Stimulated activated effector memory CD8-positive, alpha-beta T cell treated with anti-CD3 and anti-CD28 coated beads, Interleukin-12 subunit alpha, Interleukin-12 subunit beta, amount 100 ng/mL, for 72 hours (primary cell): ENCODE measurements at places on chromosomes 6 and 20.

- no peak for DNase-seq
Measured at GRCh38 chr20:44166477-44166876, 20.5 kb downstream of the JPH2 start.

- DNase-seq: no peak
Measured at GRCh38 chr6:3696525-3697088, 54.9 kb downstream of the PXDC1 start.

DNA sequence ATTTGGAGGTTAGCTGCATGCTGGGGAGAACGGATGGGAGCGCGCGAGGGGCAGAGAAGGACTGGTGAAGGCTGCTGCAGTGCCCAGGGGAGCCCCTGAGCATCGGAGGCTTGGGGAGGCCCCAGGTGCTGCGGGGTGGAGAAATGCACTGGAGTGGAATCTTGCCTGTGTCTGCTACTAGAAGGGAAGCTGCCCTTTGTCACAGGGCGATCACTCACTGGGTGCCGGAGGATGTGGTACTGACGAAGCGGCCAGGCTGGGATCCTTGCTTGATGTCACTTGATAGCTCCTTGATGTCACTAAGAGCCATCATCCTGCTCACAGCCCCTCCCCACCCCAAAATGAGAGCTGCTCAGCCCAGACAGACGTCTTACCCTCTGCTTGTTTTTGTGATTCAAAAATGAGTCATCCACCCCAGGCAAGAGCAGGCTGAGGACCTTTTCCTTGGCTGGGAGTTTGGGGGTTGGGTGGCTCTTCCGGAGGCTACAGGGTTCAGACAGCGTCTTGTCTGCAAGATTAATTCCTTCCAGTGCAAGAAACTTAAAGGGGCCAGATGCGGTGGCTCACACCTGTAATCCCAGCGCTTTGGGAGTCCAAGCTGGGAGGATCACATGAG lies 62.6 kb upstream of the PMEPA1 start:
- no peak for DNase-seq

DNA sequence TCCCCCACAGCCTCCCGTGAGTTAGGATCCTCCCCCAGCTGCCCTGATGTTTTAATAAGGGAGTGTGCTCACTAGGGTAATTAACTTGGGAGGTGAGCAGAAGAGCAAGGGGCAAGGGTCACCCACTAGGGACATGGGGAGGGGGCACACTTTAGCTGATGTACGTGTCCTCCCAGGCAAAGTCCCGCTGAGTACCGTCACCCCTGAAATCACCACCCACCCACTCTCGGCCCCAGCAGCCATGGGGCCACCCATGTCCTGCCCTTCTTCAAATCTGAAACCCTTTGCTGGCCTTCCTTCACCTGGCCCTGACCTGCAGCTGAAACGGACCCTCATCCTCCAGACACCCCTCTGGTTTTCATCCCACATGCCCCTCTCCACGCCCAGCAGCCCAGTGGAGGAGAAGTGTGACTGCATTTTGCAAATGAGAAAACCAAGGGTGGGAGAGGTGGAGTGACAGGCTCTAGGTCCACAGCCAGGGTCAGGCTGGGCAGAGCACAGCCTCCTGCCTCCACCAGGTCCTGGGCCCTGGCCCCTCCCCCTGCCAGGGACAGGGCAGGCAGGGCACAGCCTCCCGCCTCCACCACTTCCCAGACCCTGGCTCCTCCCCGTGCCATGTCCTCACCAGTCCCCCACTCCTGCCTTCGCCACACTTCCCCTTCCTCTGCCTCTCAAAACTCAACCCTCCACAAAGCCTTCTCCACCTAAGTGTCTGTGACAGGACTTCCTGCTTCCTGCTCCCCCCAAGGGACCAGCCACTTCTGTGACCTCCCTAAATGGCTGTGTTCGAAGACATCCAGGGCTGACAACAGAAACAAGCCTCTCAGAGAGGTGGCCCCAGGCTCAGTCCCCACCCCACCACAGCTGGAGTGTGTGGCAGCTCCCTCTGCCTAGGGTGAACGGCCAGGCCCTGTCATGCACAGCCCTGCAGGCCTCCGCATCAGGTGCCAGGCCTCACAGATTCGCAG lies 15.1 kb downstream of the ACSS1 start:
- peak; percentile 16 for DNase-seq

DNA sequence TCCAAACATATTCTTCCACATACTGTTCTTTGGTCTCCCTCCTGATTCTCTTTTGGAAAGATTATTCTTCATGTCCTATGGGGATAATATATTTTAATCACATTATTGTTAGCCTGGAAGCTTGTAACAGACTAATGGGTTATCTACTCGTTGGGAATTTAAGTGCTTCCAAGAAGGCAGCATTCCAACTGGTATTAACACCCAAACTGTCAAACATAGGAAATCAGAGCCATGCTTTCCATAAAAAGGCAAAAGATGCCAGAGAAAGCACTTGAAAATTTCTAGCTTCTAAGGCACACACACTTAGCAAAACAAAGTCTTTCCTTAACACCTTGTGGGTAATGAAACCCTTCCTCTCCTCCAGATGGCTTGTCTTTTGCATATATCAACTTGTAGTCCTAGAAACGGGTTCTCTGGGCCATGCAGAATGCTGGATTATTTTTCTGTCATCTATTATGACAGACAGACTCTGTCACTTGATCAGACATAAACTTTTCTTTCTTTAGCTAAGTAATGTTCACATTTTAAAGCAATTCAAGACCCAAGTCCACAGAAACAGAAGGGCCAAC lies 41.5 kb downstream of the B4GALT5 start:
- DNase-seq: no peak

DNA sequence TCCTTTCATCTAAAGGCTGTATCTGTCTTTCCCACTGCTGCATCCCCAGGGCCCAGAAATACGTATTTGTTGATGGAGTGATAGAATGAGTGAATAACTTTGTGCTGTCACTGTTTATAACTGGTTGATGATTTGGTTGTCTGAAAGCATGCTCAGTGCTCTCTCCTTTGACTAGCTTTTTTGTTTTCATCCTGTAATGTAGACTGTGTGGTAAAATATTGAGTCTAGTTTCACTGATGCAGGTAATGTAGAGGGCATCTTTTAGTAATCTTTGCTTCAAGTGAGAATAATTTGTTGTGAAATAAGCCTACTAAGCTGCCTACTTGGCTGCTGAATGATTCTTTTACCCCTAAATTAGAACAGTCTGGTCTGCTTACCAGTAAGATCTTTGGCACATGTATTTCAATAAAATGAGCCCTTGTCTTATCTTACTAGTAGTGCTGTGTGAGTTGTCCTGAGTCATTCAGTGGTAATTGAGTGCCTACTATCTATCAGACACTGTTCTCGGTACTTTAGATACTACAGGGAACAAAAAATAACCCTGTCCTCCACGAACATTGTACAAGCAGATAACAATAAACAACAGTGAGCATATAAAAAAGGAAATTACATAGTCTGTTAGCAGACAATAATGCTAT lies 39.9 kb downstream of the MAPK14 start:
- no peak for DNase-seq

DNA sequence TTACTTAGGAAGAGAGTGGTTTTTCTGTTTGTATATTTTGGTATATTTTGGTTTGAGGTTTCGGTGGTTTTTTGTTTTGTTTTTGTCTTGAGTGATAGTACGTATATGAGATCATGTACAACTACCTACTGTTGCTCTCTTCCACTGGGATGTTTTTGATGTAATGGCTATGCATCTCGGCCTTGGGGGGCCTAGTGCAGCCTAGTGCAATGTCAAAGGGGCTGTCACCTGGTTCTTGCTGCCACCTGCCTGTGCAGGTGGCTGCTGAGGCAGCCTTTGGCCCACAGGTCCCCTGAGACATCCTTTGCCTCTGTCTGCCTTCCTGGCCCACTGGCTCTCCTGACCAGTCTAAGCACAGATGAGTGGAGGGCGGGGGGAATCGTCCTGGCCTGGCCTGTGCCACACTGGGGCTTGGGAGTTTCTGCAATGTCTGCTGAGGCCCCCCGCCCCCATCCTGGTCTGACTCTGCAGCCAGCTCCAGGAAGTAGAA lies 546.6 kb downstream of the CD83 start:
- DNase-seq: no peak

- DNase-seq: no peak
Measured at GRCh38 chr6:3284436-3284876, 25.7 kb downstream of the PSMG4 start.

DNA sequence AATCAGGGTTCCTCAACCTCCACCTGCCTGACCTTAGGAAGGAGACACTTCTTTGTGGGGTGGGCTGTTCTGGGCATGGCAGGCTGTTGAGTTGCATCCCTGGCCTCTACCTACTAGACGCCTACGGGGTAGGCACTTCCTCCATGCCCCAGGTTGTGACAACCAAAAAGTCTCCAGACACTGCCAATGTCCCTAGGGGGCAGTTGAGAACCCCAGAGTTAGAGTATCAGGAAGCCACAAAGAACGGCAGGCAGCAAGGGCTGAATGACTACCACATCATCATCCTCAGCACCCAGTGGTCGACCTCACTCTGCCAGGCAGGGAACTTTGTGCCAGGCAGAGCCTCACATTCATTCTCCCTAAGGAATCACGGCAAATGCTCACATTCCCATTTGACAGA lies 21.5 kb downstream of the PMEPA1 start:
- DNase-seq: no peak

- no peak for DNase-seq
Measured at GRCh38 chr6:38676236-38676973, 26.5 kb downstream of the GLO1 start.

DNA sequence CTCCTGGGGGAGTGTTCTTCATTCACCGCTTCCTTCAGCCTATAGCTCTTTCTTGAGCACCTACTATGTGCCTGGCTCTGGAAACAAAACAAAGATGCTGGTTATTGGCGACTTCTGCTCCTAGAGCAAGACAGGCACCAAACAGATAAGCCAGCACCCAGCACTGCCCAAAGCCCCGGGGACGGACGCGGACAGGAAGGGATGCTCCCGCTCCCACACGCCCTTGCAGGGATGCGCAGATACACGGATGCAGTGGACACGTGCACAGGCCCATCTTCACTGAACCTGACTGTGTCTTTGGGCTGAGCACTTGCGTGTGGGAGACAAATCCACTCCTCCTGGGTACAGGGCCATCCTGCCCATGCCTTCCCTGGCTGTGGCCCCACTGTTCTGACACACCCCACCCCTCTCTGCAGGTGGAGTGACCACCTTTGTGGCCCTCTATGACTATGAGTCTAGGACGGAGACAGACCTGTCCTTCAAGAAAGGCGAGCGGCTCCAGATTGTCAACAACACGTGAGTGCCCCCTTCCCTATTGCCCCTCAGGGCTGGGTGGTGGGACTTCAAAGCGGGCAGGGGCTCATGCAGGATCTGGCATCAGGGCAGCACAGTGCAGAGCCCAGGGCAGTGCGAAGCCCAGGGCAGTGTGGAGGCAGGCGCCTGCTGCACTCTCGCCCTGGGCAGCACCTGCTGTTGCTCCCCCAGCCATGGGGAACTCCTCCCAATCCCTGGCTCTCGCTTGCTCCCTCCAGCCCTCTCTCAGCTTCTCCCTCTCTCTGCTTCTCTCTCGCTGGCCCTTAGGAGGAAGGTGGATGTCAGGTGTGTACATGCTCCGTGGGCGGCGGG lies 39.9 kb downstream of the SRC start:
- no peak for DNase-seq

- no peak for DNase-seq
Measured at GRCh38 chr20:60361761-60362395, 403.7 kb downstream of the CDH26 start.

GRCh38 chr20:4546786-4547185 lies 174.9 kb upstream of the PRND start:
- no peak for DNase-seq

GRCh38 chr6:151900256-151900655 lies 92.8 kb downstream of the ESR1 start:
- no peak for DNase-seq

- no peak for DNase-seq
Measured at GRCh38 chr20:47111576-47111975, 216.9 kb downstream of the EYA2 start.

- DNase-seq: no peak
Measured at GRCh38 chr20:47118206-47118605, 223.6 kb downstream of the EYA2 start.

GRCh38 chr6:85923013-85923430 lies 280.3 kb upstream of the SYNCRIP start:
- DNase-seq: peak; percentile 47

DNA sequence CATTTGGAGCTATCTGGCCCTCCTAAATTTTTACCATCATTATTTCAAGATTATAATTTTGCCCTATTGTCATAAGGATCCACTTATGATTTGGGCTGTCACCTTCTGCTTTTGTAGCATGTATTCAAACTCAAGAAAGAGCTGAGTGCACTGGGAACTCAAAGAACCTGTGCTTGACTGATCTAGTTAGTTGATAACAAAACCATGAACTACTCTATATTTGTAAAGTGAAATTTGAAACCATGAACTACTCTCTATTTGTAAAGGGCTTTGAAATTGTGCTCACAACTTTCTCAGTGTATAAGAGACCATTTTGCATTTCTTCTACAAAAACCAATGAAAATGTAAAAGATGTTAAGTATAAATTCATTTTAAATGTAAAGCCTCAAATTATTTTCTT lies 77.5 kb upstream of the POPDC3 start:
- DNase-seq: no peak

DNA sequence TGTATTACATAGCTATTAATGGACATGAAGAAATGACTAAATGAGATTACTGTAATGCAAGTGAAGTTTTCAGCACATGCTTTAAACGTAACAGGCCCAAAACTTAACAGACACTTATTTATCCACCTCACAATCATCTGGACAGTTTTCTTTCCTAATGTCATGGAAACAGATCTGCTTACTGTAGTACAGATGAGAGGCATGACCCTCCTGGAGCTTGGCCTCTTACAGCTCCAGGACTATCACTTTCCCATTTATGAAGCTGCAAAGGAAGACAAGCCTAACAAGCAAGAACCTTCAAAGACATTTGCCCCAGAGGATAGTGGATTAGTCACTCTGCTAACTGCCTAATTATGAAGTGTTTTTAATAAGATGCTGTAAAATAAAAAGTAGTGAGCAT lies 419.3 kb downstream of the PHF3 start:
- DNase-seq: no peak

- DNase-seq: no peak
Measured at GRCh38 chr6:143210420-143210819, 149.7 kb downstream of the AIG1 start.

DNA sequence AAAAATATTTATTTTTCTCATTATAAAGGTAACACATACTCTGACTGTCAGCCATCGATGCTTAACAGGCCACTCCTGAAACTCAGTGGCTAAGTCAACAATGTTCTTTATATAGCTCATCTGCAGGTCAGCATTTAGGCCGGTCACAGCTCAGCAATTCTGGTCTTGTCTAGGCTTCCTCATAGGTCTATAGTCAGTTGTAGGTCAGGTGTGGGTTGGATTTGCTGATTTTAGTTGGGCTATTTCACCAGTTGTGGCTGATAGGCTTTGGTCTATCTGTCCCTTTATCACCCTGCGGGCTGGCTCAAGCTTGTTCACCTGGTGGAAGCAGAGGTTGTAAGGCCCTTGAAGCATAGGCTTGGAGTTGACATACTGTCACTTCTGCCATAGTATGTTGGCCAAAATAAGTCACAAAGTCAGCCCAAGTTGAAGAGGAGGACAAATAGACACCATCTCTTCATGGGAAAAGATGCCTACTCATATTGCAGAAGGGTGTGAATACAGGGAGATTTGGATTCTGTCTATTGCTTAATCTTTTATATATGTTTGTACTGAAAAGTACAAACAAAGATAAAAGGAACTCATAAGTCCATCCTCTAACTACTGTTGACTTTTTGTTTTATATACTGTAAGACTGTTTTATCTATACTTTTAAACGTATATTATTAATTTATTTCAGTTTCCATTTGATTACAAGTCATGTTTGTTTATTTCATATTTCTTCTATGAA lies 75.0 kb downstream of the BCKDHB start:
- DNase-seq: no peak
